A549 treated with CpdA at 1 μM for 4 hours (cell line): ENCODE measurements at places on chromosomes 6 and 20. TPM values are rescaled to one million over a fixed set of nuclear protein-coding genes. Genes with fewer than 3 reads are reported as not detected.

ANKRD66 gene
- total RNA-seq = not detected in 5 replicates

TRDN gene
- total RNA-seq = not detected in 5 replicates

AP5S1 gene
- total RNA-seq = 16.3 to 19.6 TPM (median 18.4 TPM) in 5 replicates

IRF4 gene
- 0.08 to 0.30 TPM (median 0.14 TPM) in 5 replicates for total RNA-seq

SIRPB2 gene
- not detected in 5 replicates for total RNA-seq

KCNG1 gene
- 16.0 to 30.8 TPM (median 20.1 TPM) in 5 replicates for total RNA-seq

OR2J3 gene
- not detected in 5 replicates for total RNA-seq

HLA-B gene
- 15.2 to 27.1 TPM (median 25.9 TPM) in 5 replicates for total RNA-seq

TPD52L1 gene
- total RNA-seq = 42.4 to 51.4 TPM (median 42.9 TPM) in 5 replicates

NKX2-4 gene
- 0.06 TPM in 1 of 5 replicates, not detected in the others for total RNA-seq

STK4 gene
- 11.9 to 16.8 TPM (median 13.8 TPM) in 5 replicates for total RNA-seq

NR2E1 gene
- 0.03 to 0.09 TPM (median 0.05 TPM) in 3 of 5 replicates, not detected in the others for total RNA-seq

OXT gene
- total RNA-seq = not detected in 5 replicates

CALHM5 gene
- 0.05 to 0.08 TPM (median 0.06 TPM) in 5 replicates for total RNA-seq

ACSS1 gene
- 7.8 to 11.9 TPM (median 11.7 TPM) in 5 replicates for total RNA-seq

DDX27 gene
- 63.7 to 64.6 TPM (median 64.2 TPM) in 5 replicates for total RNA-seq

B3GAT2 gene
- 0.03 to 0.07 TPM (median 0.05 TPM) in 5 replicates for total RNA-seq

WFDC12 gene
- total RNA-seq = not detected in 5 replicates

ZNF334 gene
- total RNA-seq = not detected in 5 replicates

ADGRF5 gene
- not detected in 5 replicates for total RNA-seq

OVOL2 gene
- 0.18 to 0.38 TPM (median 0.22 TPM) in 5 replicates for total RNA-seq

DEFB124 gene
- total RNA-seq = not detected in 5 replicates

MUCL3 gene
- total RNA-seq = 0.01 to 0.04 TPM (median 0.02 TPM) in 3 of 5 replicates, not detected in the others

CLIC5 gene
- not detected in 5 replicates for total RNA-seq

TUBB2B gene
- 12.1 to 14.2 TPM (median 13.2 TPM) in 5 replicates for total RNA-seq

EYA2 gene
- total RNA-seq = 2.6 to 4.0 TPM (median 3.2 TPM) in 5 replicates

L3MBTL1 gene
- total RNA-seq = 0.85 to 1.6 TPM (median 1.3 TPM) in 5 replicates

ZKSCAN3 gene
- 1.7 to 2.1 TPM (median 2.0 TPM) in 5 replicates for total RNA-seq

ADGRF4 gene
- 6.1 to 8.6 TPM (median 6.8 TPM) in 5 replicates for total RNA-seq

CST9L gene
- not detected in 5 replicates for total RNA-seq
